ENCODE measurements at places on chromosomes 2 and 18.

GRCh38 chr2:21017748-21018276 lies 26.1 kb downstream of the APOB start:
- no peak for DNase-seq

- DNase-seq: no peak
Observed at GRCh38 chr18:44758861-44759631, 78.4 kb downstream of the SETBP1 start.

- peak; percentile 67 for DNase-seq
Observed at GRCh38 chr2:212227755-212228154, 310.8 kb downstream of the ERBB4 start.

DNA sequence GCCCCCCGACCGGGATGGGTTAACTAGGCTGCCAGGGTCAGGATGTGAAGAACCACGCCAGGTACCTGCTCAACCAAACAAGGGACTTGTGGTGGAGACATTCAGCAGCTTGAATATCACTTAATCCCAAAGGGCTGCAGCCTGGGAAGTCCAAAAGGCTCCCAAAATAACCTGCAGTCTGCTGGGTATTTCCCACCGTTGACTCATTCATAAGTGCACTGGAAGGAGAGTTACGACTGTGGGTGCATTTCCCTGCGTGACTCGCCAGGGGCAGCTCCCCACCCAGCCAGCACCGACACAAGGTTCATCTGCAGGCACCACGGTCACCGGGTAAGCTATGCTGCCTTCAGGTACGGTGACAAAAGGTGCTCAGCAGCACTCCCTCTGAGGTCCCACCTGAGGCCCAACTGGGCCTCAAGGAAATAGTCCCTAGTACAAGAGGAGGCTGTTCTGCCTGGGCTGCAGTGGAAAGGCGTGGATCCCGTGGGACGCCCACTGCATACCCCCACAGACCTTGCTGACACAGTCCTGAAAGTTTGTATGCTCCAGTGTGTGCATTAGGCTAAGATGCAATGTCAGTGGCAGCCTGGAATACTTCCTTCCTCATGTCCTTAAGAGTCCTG lies 86.5 kb downstream of the UXS1 start:
- DNase-seq: no peak

DNA sequence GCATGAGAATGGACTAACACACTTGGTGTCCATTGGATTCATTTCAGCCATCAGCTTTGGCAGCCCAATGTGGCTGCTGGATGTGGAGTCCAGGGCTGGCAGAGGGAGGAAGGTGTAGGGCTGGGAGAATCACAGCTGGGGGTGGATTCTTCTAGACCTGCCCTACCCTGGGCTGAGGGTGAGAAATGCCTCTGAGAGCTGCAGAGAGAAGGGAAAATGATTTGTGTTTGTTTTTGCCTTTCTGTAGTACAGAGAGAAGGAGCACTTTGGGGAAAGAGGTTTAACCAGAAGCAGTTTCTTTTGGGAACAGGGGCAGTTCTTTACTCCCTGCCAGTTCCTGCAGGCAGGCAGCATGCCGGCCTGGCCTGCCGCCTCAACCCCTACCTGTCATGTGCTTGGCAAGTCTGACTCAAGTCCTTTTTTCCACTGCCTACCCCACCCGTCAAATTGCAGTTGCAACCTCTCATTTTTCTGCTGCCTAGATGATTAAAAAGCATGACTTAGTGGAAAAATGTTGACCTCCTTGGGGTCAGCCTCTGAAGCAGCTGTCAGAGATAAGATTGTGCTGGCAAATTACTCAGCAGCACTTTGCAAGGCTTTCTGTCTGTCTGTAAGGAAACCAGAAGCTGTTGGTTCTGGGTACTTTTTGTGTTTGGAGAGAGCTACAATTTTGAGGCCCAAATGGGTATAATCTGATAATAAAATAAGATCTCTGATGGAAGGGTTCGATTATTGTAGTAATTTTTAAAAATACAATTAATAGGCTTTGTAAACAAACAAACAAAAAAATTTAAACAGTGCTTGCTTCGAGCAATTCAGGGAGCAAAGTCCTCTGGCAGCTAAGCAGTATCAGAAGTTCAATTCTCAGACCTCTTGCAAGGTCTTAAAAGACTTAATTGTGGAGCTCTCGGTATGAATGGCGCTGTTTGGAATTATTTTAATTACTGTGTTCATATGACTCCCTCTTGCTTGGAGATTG lies 21.7 kb downstream of the LBH start:
- peak; percentile 50 for DNase-seq

DNA sequence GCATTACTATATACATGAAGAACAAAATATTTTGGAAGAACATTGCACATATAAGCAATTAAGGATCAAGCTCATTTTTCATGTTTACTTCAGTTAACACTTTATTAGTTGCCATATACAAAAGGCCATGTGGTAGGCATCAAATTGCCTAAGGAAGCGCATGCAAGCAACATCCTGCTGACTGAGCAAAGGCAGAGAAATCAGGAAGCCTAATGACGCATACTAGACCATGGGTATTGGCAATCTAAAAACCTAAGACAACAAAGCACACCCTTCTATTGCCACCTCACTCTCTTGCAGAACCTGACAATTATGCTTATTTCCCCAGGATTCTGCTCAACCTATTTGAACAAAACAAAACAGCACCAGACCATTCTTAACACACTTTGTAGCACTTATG lies 171.9 kb downstream of the STK39 start:
- DNase-seq: no peak

- no peak for DNase-seq
Observed at GRCh38 chr2:132608311-132608710, 61.7 kb downstream of the LYPD1 start.

- DNase-seq: no peak
Observed at GRCh38 chr2:42639340-42640077, 71.1 kb downstream of the MTA3 start.

- no peak for DNase-seq
Observed at GRCh38 chr2:23619941-23620340, 235.0 kb downstream of the KLHL29 start.

DNA sequence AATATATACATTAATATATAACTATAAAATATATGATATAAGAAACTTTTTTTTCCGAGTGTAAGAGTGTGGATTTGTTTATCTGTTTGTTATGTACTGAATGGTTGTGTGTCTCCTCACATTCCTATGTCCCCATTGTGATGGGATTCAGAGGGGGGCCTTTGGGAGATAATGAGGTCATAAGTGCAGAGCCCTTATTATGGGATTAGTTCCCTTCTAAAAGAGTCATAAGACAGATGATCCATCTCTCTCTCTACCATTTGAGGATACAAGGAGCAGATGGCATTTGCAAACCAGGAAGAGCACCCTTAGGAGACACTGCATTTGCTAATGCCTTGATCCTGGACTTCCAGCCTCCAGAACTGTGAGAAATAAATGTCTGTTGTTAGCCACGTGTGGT lies 30.3 kb upstream of the SAP130 start:
- DNase-seq: no peak

DNA sequence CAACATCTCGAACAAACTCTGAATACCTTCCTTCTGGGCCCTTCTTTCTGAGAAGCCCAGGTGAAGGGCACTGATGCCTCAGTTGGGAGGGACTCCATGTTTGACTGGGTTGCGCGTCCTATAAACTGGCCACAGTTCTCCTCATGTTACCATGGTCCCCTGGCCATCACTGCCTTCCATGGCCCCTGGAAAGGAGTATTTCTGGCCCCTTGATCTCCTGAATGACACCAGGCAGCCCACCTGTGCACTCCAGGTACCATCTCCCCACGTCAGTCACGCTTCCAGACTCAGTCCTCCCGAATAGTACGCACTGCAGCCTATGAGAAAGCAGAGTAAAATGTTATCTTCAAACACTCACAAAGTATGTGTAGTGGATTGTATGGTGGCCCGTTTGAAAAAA lies 73.9 kb downstream of the ACKR3 start:
- no peak for DNase-seq

DNA sequence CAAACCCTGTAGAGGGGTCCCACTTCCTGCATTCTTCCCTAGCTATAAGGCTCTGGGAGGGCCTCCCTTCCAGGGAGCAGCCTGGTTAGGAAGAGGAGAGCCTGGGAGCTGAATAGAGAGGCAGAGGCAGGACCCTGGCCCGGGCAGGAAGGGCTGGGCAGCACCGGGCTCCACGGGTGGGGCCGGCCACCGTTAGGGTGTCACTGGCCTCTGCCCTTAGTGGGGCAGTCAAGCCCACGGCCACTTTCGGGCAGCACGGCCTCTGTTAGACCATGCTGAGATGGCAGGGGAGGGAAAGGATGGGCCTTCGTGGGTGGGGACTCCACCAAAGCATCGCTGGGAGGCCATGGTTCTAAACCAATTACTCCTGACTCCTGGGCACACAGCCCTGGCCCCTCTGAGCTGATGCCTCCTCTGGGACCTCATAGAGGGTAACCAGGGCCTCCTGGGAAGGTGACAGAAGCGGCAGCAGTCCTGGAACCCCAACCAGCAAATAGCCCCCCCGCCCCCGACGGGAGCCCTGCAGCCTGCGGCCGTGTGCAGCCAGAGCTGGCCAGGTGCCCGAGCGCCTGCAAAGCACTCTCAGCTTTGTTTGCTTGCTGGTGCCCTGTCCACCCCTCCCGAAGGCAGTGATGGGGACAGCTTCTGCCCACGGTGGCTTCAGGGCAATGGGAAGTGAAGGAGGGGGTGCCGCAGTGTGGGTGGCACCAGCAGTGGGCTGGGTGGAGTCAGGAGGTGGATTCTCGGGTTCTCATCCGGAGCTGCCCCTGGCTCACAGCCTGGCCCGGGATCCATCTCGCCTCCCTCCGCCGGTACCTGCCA lies 16.3 kb upstream of the HPCAL1 start:
- DNase-seq: no peak

DNA sequence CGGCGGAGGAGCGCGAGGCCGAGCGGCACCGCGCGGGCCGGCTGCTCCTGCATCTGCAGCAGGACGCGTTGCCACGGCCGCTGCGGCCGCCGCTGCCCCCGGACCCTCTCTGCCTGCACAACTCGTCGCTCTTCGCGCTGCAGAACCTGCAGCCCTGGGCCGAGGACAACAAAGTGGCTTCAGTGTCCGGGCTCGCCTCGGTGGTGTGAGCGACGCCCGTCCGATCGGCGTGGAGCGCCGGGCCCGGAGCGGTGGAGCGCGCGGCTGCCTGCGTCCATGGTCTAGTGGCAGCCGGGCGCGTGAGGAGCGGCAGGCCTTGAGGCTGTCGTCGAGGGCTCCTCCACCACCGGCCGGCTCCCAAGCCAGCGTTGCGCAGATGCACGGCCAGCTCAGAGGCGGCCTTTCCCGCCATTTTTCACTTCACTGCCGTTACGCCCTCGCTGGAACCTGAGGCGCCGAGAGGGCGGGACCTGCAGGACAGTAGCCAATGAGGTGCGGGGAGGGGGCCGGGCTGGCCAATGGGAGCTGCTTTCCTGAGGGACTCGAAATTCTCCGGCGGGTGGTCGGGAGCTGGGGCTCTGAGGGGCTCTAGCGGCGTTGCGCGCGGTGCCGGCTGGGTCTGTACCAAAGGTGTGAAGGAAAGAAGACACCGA lies 1.9 kb downstream of the TLX2 start:
- DNase-seq: no peak

- DNase-seq: no peak
Observed at GRCh38 chr2:135790423-135790822, 46.6 kb downstream of the LCT start.

DNA sequence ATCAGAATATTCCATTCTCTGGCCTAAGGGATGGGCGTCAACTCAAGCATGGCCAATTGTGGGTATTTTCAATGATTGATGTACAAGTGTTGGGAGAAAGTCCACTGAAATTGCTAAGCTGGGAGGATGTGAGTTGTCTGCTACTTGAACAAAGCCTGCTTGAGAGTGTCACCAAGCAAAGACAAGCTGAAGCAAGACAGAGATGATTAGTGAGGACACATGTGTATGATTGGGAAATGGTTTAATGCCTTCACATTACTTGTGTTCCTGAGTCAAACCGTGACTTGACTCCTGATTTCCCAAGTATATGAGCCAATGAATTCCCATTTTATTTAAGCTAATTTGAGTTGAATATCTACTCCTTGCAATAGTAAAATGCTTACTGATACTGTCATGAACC lies 23.7 kb upstream of the NRP2 start:
- DNase-seq: no peak

DNA sequence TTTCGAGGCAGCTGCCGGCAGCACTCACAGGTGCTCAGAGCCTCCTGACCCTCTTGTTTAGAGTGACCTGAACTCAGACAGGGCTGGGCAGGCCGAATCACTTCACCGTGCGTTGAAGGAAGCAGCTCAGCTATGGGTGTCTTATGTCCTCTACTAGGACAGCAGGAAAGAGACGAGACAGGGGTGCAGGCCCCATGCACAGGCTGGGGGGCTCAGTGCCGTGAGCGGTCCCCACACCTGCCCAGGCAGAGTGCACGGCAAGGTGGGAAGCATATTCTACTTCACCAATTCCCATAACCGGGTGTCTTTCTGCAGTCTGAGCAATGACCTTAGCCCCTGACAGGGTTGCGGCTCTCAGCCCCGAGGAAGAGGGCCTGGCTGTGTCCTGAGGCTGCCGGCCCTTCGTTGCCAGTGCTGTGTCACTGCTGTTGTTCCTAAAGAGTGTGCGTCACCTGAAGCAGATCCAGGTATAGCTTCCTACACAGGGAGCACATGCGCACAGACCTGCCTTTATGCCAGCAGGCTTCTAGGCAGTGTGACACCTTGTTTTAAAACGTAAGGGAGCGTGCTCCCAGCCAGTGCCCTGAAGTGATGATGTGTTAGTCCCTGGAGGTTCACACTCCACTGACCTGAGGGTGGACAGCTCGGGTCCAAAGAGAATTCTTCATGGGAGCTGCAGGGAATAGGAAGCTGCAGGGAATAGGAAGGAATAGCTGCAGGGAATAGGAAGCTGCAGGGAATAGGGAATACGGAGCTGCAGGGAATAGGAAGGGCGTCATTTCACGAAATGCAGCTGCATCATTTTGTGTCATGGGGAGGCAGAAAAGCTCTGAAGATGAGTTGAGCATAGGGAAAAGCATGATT lies 207.9 kb upstream of the SALL3 start:
- no peak for DNase-seq

DNA sequence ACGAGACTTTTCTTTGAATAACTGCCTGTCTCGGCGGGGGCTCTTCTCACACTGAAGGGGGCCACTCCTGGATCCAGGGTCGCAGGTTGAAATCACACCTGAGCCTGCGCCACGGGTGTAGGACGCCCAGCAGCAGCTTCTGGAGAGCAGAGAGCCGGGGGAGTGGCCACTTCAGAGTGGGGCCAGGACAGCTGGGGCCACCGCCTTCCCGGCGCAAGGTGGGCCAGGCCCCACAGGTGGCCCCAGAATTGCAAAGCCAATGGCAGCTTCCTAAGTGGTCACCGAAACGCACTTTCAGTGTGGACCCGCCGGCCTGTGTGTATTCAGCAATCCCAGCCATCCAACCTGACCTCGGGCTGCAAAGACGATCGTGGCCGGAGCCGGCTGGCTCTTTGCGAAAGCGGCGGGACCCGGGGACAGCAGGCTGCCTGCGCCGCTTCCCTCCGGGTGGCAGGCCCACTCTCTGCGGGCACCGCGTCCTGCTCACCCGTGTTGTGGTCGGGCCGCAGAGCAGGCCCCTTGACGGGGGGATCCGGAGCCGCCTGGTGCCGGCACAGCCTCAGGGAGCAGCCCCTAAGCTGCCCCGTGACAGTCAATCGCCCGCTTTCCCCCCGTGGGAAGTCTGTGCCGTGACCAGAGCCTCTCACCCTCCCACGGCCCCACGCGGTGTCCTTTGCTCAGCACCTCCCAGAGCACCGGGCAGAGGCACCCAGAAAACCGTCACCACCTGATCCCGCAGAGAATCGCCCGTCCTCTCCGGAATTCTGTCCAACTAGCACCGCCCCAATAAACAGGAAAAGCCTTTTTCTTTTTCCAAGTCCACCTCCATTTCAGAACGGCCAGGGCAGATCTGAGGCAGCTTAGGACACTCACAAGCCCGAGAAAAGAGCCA lies 144.7 kb downstream of the ZNF516 start:
- DNase-seq: no peak
